Stimulated activated CD4-positive, alpha-beta T cell treated with anti-CD3 and anti-CD28 coated beads, Interleukin-4, amount 100 ng/mL, for 24 hours (primary cell): ENCODE measurements at places on chromosomes 1 and 21.

GRCh38 chr1:154960446-154961136 lies 991 bp downstream of the PYGO2 start:
- DNase-seq, result no peak

DNA sequence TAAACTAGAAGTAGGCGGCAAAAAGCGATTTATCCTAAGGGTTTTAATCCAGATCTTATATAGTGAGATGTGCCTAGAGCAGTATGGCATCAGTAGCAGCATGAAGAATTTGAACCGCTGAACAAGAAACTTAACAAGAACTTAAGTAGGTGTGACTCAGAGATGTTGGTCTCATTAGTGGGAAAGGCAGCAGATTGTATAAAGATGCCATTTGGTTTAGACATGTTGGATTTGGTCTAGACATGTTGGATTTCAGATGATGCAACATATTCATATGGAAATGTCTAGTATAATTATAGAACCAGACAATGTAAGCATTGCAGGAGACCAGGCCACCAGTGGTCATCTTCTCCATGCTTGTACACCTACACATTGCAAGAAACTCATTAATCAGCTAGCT lies 42.1 kb upstream of the ZP4 start:
- DNase-seq, result no peak

DNA sequence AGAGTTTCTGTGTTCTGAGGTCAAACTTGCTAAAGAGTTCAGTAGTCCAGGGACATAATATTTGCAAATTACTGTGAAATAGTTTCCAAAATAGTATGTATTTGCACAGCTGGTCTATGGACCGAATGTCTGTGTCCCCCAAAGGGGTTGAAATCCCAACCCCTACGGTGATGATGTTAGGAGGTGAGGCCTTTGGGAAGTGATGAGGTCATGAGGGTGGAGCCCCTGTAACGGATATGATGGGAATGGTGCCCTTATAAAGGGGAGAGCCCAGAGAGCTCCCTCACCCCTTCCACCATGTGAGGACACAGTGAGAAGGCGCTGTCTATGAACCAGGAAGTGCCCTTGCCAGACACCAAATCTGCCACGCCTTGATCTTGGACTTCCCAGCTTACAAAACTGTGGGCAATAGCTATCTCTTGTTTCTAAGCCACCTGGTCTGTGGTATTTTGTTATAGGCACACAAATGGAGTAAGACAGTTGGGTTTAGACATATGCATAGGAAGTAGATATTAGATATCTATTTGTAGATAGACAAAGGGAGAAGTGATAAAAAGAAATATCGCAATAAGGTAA lies 21.7 kb downstream of the RNF187 start:
- no peak for DNase-seq

- no peak for DNase-seq
These were observed 78.9 kb upstream of the C1orf174 start for GRCh38 chr1:3978990-3979325.

GRCh38 chr1:211660718-211661222 lies 14.7 kb downstream of the NEK2 start:
- no peak for DNase-seq

GRCh38 chr1:231781892-231782291 lies 155.3 kb downstream of the DISC1 start:
- DNase-seq, result no peak

DNA sequence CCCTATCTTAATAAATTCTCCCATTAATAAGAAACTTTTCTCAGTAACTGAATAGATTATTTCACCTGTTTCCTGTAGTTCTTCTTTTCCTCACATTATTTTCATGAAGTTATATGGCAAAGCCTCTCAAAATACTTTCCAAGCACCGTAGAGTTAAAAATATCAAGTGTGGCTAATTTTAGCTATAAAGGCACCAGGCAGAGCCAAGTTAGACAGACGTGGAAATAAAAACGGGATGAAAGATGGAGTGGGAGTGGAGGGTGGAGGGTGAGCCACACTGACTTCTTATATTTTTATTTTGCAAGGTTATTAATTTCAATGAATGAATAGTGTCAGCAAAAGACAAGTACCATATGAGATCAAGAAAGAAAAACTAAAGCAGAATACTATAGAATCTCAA lies 71.7 kb downstream of the ENAH start:
- DNase-seq, result no peak

- no peak for DNase-seq
These were observed 18.5 kb downstream of the NCF2 start for GRCh38 chr1:183571678-183572268.

DNA sequence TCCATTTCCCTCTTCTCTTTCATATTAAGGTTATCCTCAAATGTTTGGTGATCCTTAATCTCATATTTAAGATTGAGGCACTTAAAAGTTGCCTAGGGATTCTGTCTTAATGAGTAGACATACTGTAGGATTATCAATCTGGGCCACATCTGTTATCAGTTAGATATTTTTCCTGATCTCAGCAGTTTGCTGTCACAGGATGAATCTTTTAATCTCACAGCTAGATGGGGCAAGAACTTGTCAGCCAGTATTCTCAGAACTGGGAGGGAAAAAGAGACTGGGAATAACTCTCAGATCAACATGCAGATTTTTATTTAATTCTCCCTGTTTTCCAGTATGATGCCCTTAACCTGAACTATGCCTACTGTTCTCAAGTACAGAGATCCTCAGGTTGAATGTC lies 14.0 kb downstream of the ZNF644 start:
- DNase-seq, result no peak

GRCh38 chr1:244171241-244171985 lies 120.3 kb downstream of the ZBTB18 start:
- no peak for DNase-seq

GRCh38 chr1:115679141-115679611 lies 37.4 kb downstream of the VANGL1 start:
- no peak for DNase-seq
